ENCODE measurements at places on chromosomes 7 and 10. TPM values are rescaled to one million over a fixed set of nuclear protein-coding genes. Genes with fewer than 3 reads are reported as not detected.

Gene CDH23
- total RNA-seq: 3.7 TPM

Gene PDZD7
- 1.4 TPM for total RNA-seq

Gene HOXA4
- 0.53 TPM for total RNA-seq

Gene APBB1IP
- 88.7 TPM for total RNA-seq

Gene EZH2
- total RNA-seq: 76.6 TPM

Gene SFRP4
- total RNA-seq: not detected

Gene LGI1
- not detected for total RNA-seq

Gene CLCN1
- total RNA-seq: 0.08 TPM

Gene ATOH7
- total RNA-seq: not detected

Gene CARD11
- total RNA-seq: 151 TPM

Gene FAM237B
- not detected for total RNA-seq

Gene SGCE
- 0.97 TPM for total RNA-seq

GRCh38 chr7:134515569-134516468 is 11.5 kb upstream of the AKR1B10 start:
- peaks cover 18% of the 10 kb centered on the region for H3K27me3 ChIP-seq
- peaks cover 2% of the 10 kb centered on the region for H3K4me1 ChIP-seq
- no peaks in the 10 kb centered on the region for H3K36me3 ChIP-seq
- H3K27ac ChIP-seq: no peak overlapping the region

DNA sequence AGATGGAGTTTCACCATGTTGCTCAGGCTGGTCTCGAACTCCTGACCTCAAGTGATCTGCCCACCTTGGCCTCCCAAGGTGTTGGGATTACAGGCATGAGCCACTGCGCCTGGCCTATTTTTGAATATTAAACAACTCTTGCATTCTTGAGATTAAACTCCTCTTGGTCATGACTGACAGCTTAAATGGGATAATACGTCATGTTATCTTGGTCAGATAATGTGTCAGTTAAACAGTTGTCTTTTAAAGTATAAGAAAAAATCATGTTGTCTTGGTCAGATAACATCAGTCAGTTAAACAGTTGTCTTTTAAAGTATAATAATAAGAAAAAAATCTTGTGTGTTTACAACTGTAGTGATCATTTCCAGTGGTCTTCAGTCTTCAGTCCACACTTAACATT is 73.6 kb upstream of the SYPL1 start:
- no peak overlapping the region for H3K4me3 ChIP-seq
- H3K27me3 ChIP-seq: peaks cover 4% of the 10 kb centered on the region
- peaks cover 11% of the 10 kb centered on the region for H3K4me1 ChIP-seq
- no peak overlapping the region for H3K27ac ChIP-seq
- peaks cover 5% of the 10 kb centered on the region for H3K36me3 ChIP-seq
- no peak for DNase-seq

GRCh38 chr10:133308421-133309099 is at the start of the genes TUBGCP2 and ZNF511:
Gene TUBGCP2 (minus strand): TSS chr10:133308872. CDS start chr10:133302941, 5,931 bp downstream.
Gene ZNF511 (plus strand): TSS chr10:133308914. CDS start chr10:133308944, 30 bp downstream.
- peaks cover 9% of the 10 kb centered on the region for H3K4me1 ChIP-seq
- H3K27ac ChIP-seq: peak within 1 kb of the TSS; percentile 99
- H3K4me3 ChIP-seq: peak within 1 kb of the TSS; percentile 96
- H3K27me3 ChIP-seq: no peaks in the 10 kb centered on the region

- no peak overlapping the region for H3K27ac ChIP-seq
- H3K4me3 ChIP-seq: no peak overlapping the region
- no peaks in the 10 kb centered on the region for H3K27me3 ChIP-seq
- H3K4me1 ChIP-seq: no peaks in the 10 kb centered on the region
- no peak for DNase-seq
Observed at GRCh38 chr7:83608716-83609115, 40.2 kb downstream of the SEMA3E start.

DNA sequence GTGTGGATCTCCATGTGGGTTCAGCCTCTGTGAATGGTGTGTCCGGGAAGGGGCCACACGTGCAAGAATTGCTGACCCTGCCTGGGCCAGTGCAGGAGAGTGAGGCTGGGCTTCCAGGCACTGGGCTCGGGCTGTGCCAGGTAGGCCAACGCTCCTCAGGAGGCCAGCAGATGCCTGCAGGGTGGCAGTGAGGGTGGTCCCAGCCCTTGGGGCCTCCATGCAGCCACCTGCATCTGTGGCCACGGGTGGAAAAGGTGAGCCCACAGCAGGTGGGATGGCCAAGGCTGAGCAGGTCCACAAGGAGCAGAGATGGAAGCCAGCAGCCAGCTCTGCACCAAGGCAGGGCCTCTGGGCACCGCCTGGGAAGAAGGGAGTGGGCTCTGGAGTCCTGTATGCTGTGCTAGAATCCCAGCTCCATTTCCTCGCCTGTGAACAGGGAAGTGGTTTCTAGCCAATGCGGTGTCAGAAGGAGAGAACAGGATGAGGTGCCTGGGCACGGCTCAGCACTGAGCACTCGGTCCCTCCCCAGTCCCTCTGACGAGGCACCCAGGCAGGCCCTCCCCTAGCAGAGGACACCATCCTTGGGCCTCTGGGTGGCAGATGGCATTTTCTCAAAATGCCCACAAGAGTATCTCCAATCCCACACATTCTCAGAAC is 31.1 kb upstream of the RET start:
- H3K27me3 ChIP-seq: peaks cover 7% of the 10 kb centered on the region
- H3K27ac ChIP-seq: no peak overlapping the region
- H3K36me3 ChIP-seq: no peaks in the 10 kb centered on the region
- no peaks in the 10 kb centered on the region for H3K4me1 ChIP-seq

- peaks cover 29% of the 10 kb centered on the region for H3K36me3 ChIP-seq
- no peaks in the 10 kb centered on the region for H3K27me3 ChIP-seq
- H3K4me3 ChIP-seq: no peak overlapping the region
- H3K27ac ChIP-seq: no peak overlapping the region
Observed at GRCh38 chr7:73509463-73509862, 12.6 kb downstream of the BAZ1B start.

DNA sequence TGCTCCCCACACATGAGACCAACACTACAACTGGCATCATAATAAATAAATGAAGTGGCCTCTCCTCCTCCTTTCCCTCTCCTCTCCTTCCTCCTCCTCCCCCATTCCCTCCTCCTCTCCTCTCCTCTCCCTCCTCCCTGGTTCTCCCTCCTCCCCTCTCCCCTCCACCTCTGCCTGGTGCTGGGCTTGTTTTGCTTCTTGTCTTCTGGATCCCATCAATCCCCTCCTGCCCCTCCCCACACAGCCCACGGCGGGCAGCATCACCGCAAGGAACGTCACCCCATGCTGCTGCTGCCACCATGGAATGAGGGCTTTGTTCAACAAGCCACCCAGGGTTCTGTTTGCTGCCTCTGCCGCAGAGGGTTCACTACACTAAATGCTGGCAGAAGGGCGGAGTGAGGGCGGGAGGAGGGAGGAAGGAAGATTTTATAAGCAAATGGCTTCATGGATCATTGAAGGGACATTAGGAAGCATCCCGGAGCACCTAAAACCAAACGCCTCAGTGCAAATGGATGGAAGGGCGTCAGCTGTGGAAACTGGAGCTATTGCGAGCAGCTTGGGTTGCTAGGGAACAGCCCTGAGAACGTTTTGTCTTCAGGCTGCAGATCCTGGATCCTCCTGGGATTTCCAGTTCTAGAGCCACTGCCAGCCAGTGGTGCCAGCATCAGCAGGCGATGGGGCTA is 379.7 kb upstream of the ZMIZ1 start:
- no peak overlapping the region for H3K4me3 ChIP-seq
- no peak overlapping the region for H3K27ac ChIP-seq
- DNase-seq: no peak
- H3K4me1 ChIP-seq: no peaks in the 10 kb centered on the region
- H3K27me3 ChIP-seq: peaks cover under 1% of the 10 kb centered on the region

DNA sequence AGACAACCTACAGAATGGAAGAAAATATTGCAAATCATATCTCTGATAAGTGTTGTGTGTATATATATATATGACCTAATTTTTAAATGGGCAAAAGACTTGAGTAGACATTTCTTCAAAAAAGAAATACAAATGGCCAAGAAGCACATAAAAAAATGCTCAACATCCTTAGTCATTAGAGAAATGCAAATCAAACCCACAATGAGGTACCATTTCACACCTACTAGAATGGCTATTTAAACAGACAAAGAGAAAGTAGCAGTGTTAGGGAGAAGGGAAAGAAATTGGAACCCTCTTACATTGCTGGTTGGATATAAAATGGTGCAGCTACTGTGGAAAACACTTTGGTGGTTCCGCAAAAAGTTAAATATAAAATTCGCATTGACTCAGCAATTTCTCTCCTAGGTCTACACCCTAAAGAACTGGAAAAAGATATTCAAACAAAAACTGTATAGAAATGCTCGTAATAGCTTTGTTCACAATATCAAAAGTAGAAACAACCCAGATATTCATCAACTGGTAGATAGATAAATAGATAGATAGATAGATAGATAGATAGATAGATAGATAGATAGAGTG is 16.3 kb downstream of the ACSL5 start:
- no peak for DNase-seq
- no peaks in the 10 kb centered on the region for H3K27me3 ChIP-seq
- H3K4me3 ChIP-seq: no peak overlapping the region
- no peak overlapping the region for H3K27ac ChIP-seq
- H3K4me1 ChIP-seq: peaks cover 26% of the 10 kb centered on the region

- H3K36me3 ChIP-seq: no peaks in the 10 kb centered on the region
- H3K4me1 ChIP-seq: no peaks in the 10 kb centered on the region
- H3K27ac ChIP-seq: no peak overlapping the region
Observed at GRCh38 chr10:50809596-50809995, 69.9 kb downstream of the ASAH2B start.

GRCh38 chr10:116287906-116288501 is 15.0 kb upstream of the GFRA1 start:
- peaks cover 2% of the 10 kb centered on the region for H3K4me1 ChIP-seq
- no peak overlapping the region for H3K27ac ChIP-seq
- no peaks in the 10 kb centered on the region for H3K36me3 ChIP-seq
- DNase-seq: no peak

DNA sequence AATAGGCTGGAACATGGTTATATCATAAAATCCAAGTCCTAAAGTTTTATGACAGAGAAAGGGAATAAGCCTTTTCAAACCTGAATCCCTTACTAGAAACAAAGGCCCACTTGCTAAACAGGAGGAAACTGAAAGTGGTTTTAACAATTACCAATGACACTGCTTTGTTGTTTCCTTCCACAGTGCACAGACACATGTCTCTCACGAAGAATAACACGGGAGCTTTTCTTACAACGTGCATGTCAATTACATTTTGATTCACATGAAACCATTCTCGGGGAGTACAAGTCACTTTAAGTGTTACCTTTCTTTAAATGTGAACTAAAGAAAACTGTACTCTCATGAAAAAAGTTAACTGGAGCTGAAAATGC is 1.4 kb downstream of the MRPS33 start:
- H3K27me3 ChIP-seq: peaks cover 8% of the 10 kb centered on the region
- DNase-seq: no peak
- peaks cover 7% of the 10 kb centered on the region for H3K36me3 ChIP-seq
- peaks cover 32% of the 10 kb centered on the region for H3K4me1 ChIP-seq
- peak overlapping the region; percentile 98 for H3K4me3 ChIP-seq

GRCh38 chr7:142094861-142095260 is 16.7 kb upstream of the MGAM2 start:
- no peak overlapping the region for H3K4me3 ChIP-seq
- no peaks in the 10 kb centered on the region for H3K36me3 ChIP-seq
- no peak for DNase-seq
- H3K4me1 ChIP-seq: peaks cover 4% of the 10 kb centered on the region

GRCh38 chr10:25082276-25083204 is 66.1 kb downstream of the THNSL1 start:
- no peaks in the 10 kb centered on the region for H3K36me3 ChIP-seq
- no peak for DNase-seq
- H3K4me3 ChIP-seq: no peak overlapping the region
- H3K27ac ChIP-seq: no peak overlapping the region

GRCh38 chr7:121002-121785 is 71.2 kb upstream of the FAM20C start:
- DNase-seq: no peak
- H3K27me3 ChIP-seq: peaks cover 2% of the 10 kb centered on the region
- no peak overlapping the region for H3K4me3 ChIP-seq
- H3K4me1 ChIP-seq: no peaks in the 10 kb centered on the region
- H3K36me3 ChIP-seq: no peaks in the 10 kb centered on the region
- H3K27ac ChIP-seq: no peak overlapping the region
